ENCODE measurements at places on chromosomes 5 and 9.
A peak's percentile ranks its signal among the peaks of the same experiment; 100 is the strongest.

- DNase-seq = peak; percentile 24
Measured at GRCh38 chr5:14143841-14144585, 871 bp downstream of the TRIO start.

DNA sequence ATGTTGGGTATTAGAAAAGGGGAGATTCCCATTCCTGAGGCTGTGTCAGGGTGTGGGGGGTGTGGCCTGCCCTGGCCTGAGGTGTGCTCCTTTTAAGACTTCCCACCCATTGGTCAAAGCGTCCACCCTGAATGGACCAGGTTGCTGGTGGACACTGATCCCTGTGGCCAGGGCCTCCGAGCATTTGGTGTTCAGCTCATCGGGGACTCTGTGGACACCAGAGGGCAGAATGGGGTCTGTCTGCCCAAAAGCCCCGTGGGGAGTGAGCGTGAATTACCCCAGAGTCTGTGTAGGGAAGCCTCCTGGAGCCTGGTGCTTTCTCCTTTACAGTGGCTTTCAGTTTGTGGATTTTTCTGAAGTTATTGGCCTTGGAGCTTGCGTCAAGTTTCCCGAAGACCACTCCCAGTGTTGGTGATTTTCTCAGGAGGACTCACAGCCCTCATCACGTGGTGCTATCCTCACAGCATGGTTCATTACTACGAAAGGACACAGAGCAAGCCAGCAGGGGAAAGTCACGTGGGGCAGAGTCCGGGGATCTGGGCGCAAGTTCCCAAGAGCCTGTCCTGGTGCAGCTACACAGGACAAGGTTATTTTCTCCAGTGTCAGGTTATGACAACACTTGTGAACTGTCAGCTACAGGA lies 55.5 kb downstream of the TENT4A start:
- no peak for DNase-seq

GRCh38 chr5:167730121-167730520 lies 561.3 kb upstream of the WWC1 start:
- DNase-seq = no peak

DNA sequence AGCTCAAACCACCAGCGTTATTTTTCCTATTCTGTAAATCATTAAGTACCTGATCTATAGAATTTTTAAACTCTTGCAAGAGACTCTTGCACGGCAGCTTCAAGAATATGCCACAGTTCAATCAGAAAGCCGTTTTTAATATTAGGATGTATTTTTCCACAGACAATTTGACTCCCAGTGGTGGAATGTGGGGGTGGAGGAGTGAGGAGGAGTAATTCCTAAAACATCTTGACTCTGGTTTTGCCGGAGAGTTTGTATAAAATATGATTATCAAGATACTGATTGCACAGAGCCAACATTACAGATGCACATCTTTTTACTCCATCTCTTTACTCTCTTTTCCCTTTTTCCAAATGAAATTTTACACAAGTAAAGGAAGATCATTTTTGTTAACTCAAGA lies 288.3 kb downstream of the ENC1 start:
- no peak for DNase-seq

GRCh38 chr9:136204838-136205706 lies at the start of gene LHX3:
Gene LHX3, minus strand, starts transcription at chr9:136205128. Its CDS starts 116 bp downstream, at chr9:136205012.
- DNase-seq = no peak

DNA sequence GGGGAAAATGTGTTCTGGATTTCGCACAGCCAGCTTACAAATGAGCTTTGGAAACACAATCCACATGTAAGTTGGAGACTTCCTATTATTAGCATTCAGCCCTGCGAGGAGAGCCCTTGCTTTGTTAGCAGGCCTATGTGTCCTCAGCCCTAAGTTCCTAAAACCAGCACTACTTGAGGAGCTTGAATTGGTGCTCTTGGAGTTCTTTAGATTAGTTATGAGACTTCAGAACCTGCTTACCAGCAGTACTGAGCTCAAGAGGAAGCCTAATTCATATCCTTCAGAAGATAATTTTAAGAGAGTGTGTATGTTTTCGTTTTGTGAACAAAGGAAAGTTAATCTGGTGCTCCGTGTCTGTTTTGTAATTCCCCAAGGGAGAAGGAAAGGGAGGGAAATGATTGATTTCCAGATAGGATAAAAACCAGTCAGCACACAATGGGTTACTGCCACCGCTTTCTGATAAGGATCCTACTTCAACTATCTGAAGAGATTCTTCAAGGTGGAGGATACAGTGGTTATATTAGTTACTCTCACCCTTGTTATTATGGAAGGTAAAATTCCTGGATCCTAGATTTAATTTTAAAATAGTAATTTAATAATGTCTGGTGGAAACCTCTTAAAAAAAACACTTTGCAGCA lies 35.2 kb downstream of the PIK3R1 start:
- DNase-seq = no peak

GRCh38 chr5:72244862-72245371 lies 75.1 kb downstream of the MRPS27 start:
- DNase-seq = no peak

GRCh38 chr9:135490980-135491464 lies 9.5 kb upstream of the MRPS2 start:
- no peak for DNase-seq

DNA sequence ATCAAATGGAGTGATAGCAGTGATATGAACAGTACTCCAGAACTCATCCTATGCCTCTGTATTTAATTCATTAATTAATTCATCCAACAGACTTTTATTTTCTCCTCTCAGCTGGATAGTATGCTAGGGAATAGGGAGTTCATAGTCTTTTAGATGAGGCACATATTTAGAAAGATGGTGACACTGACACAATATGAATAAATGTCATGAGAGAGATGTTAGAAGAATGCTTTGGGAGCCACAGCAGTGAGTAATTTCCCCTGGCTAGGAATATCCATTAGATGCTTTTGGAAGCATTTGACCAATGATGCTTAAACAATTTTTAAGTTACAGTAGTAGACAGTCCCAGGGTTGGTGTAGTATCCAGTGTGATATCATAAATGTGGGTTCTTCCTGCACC lies 428.7 kb upstream of the SGCD start:
- DNase-seq = no peak

- no peak for DNase-seq
Measured at GRCh38 chr5:92421942-92422341, 1038.8 kb upstream of the ARRDC3 start.

DNA sequence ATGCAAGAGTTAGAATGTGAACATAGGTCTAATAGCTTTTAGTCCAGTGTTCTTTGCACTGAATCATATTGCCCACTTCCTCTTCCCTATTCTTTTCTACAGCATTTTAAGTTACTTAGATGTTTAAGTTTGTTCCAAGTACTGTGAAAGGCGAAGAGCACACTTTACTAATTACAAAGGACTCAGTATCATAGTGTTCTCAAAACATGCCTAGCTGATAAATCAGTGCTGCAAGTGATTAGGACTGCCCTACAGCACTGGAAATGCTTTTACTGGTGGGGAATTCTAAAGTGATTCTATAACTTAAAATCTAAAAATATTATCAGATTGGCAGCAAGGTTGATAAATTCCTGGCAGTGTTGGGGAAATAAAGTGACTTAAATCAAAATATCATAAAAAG lies 177.9 kb upstream of the KCNN2 start:
- DNase-seq = no peak

GRCh38 chr5:83406906-83407305 lies 64.6 kb upstream of the VCAN start:
- no peak for DNase-seq

DNA sequence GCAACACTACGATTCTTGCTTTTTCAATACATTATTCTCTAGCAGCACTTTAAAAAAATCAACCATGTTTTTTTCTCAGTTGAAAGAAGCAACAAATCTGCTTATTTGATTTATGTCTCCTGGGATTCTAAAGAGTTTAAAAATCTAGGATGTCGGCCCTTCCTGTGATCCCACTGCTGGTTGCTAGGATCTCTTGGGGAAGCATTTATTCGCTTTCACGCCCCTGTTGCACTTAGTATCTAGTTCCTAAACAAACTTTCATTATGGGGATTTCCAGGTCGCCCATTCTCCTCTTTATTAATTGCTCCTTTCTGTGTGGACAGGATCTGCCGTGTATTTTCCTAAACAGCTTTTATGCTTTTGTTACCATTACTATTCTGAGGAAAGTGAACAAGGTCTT lies 313.5 kb downstream of the AGTPBP1 start:
- DNase-seq = no peak

- DNase-seq = no peak
Measured at GRCh38 chr5:127820910-127821553, 117.8 kb downstream of the CCDC192 start.

- no peak for DNase-seq
Measured at GRCh38 chr9:37925006-37925405, 21.1 kb upstream of the SLC25A51 start.

DNA sequence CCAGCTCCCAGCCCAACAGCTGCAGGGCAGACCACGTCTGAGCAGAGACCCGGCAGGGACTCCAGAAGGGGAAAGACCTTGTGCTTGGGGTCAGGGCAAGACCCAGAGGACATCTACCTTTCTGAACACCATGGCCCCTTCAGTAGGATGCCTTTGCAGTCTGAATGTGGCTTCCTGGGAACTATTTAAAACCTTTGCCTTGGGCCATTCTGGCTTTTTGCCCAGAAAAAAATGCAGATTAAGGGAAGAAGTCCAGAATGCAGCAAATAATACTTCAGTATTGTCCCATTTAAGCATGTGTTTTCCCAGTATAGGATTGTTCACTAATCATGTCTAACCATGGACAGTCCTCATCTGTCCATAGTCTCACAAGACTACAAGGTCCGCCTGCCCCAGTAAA lies 67.5 kb upstream of the ERCC6L2 start:
- no peak for DNase-seq

GRCh38 chr9:123998278-123998925 lies 13.2 kb upstream of the LHX2 start:
- DNase-seq = no peak

GRCh38 chr5:28580616-28581015 lies 1542.2 kb upstream of the CDH9 start:
- no peak for DNase-seq

GRCh38 chr5:35785601-35786085 lies 71.0 kb upstream of the IL7R start:
- DNase-seq = no peak

DNA sequence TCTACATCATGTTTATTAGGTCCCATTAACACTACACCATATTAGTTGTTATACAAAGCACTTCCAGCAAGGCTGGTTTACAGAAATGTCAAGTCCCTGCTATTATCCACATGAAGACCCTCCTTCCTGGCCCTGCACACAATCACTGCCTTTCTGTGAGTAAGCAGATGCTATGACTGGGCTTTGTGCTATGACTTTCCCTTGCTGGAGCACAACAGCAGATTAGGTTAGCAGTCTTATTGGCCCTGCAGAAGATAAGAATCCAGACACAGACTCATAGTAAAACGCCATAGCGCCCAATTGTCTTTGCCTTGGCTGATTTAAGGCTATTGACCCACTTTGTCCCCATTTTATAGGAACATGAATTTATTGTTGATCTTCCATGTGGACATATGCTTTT lies 228.9 kb upstream of the ACTBL2 start:
- DNase-seq = no peak

GRCh38 chr5:55440188-55440646 lies 94.5 kb downstream of the PLPP1 start:
- no peak for DNase-seq

GRCh38 chr9:93111001-93111370 lies 15.0 kb downstream of the CARD19 start:
- DNase-seq = no peak

DNA sequence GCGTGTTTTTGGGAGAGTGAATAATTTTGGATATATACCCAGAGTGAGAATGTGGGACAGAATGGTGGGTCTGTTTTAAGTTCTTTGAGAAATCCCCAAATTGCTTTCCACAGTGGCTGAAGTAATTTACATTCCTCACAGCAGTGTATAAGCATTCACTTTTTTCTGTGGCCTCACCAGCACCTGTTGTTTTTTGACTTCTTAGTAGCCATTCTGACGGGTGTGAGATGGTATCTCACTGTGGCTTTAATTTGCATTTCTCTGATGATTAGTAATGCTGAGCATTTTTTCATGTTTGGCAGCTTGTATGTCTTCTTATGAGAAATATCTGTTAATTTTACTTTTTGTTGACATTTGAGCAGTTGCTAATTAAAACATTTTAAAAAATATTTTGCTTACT lies 9.4 kb upstream of the SPATA31D1 start:
- DNase-seq = no peak

- no peak for DNase-seq
Measured at GRCh38 chr5:173011566-173011965, 28.0 kb downstream of the ATP6V0E1 start.

DNA sequence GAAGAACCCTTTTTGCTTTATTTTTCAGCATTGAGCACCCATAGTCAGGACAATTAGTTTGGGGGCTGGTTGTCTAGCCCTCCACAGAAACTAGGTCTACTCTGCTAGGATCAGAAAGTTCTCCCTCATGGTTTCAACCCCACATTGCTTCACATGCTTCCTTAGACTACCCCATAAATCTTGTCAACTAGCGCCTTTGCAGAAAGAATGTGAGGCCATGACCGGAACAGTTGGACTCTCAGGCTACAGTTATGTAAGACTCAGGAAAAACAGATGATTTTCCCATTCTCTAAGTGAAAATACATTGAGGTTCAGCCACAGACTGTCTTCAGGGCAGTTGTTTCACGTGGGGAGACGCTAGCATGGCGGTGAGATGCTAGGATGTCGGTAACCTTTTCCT lies 255.6 kb downstream of the NR3C1 start:
- DNase-seq = no peak

- DNase-seq = no peak
Measured at GRCh38 chr5:65172486-65173129, 309.1 kb downstream of the ADAMTS6 start.

- DNase-seq = no peak
Measured at GRCh38 chr9:85730916-85731630, 10.7 kb downstream of the AGTPBP1 start.

DNA sequence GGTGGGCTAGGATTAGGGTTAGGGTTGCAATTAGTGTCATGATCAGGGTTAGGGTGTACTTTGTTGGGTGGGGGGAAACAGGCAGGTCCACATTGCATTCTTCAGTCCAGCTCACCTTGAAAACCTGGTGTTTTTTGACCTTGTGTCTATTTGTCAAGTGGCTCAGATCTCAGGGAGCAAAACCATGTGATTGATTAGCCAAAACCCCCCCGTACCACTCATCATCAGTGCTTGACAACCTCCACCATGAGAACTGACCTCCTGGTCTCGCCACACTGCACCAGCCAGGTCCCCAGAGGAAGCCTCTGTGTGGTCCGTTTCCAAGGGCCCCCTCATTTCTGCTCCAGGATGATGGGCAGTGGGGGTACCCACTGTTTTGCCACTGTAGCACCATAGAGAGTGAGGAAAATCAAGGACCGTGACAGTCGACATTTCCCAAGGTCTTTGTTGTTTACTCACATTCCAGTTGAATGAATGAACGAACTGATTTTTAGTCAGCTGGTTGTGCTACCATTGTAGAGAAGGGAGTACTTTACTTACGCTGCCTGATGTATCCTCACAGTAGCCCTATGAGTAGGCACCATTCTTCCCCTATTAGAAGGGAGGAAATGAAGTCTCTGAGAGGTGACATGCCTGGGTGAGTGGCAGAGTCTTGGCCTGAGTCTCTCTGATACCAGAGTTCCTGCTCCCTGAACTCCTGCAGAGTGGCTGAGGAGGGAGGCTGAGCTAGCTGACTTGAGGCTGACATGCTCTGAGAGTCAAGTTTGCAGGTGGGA lies 84.8 kb downstream of the RAD23B start:
- no peak for DNase-seq
